Aorta (tissue), 5 donors: ENCODE measurements at places on chromosomes 2 and 18. TPM values are rescaled to one million over a fixed set of nuclear protein-coding genes. Genes with fewer than 3 reads are reported as not detected.
A peak's percentile ranks its signal among the peaks of the same experiment; 100 is the strongest.

GRCh38 chr2:231680992-231681852 is 27.1 kb upstream of the PTMA start:
- H3K27ac ChIP-seq = peak overlapping the region; percentile 59
- peak; percentile 89 for DNase-seq
- no peaks in the 10 kb centered on the region for H3K4me1 ChIP-seq
- no peaks in the 10 kb centered on the region for H3K27me3 ChIP-seq
- H3K36me3 ChIP-seq = no peaks in the 10 kb centered on the region

- H3K36me3 ChIP-seq = no peaks in the 10 kb centered on the region
- H3K4me1 ChIP-seq = no peaks in the 10 kb centered on the region
- H3K27me3 ChIP-seq = no peaks in the 10 kb centered on the region
- H3K4me3 ChIP-seq = no peak overlapping the region
- no peak overlapping the region for H3K27ac ChIP-seq
Observed at GRCh38 chr2:219428469-219428868, 6.2 kb upstream of the SPEG start.

GRCh38 chr2:240852671-240853314 is 15.8 kb upstream of the AGXT start:
- H3K27ac ChIP-seq = no peak overlapping the region
- no peak overlapping the region for H3K4me3 ChIP-seq
- no peaks in the 10 kb centered on the region for H3K36me3 ChIP-seq
- no peaks in the 10 kb centered on the region for H3K27me3 ChIP-seq
- no peaks in the 10 kb centered on the region for H3K4me1 ChIP-seq

DNA sequence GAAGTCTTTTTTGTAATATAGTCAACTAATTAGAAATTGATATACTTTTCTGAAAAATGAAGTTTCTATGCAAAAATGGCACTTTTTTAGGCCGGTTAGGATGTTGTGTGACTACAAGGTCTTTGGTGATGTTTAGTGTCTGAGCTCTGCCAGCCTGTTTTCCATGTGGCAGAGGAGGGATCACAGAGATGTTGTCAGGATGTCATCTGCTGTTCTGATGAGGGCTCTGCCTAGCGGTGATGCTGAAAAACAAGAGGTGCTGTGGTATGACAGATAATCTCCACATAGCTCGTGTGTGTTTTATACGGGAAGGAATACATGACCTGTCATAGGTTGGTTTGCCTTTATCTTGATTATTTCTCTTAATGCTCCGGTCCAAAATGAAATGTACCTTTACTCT is 12.0 kb upstream of the IAH1 start:
- H3K4me1 ChIP-seq = no peaks in the 10 kb centered on the region
- no peak for DNase-seq
- H3K27me3 ChIP-seq = no peaks in the 10 kb centered on the region

DNA sequence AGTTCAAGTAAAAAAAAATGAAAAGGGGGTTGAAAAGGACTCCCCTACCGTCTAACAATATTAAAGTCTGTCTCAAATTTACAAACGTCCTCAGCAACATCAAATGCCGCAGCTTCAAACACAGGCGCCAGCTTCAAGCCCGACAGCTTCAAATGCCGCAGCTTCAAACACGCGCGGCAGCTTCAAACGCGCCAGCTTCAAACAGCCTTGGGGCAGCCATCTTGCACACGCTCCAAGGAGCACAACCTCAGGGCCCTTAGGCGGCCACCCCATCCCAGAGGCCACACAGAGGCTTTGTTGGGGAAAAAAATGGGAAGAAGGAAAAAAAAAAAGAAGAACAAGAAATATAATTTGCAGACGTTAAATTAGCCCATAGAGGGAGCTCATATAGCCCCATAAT is 244.4 kb upstream of the VRK2 start:
- H3K4me3 ChIP-seq = no peak overlapping the region
- H3K36me3 ChIP-seq = no peaks in the 10 kb centered on the region
- no peaks in the 10 kb centered on the region for H3K4me1 ChIP-seq
- no peaks in the 10 kb centered on the region for H3K27me3 ChIP-seq

Gene TSPYL6
- 0.12 TPM for total RNA-seq
